Stomach (tissue), 19 donors: ENCODE measurements at places on chromosomes 6 and 20. TPM values are rescaled to one million over a fixed set of nuclear protein-coding genes. Genes with fewer than 3 reads are reported as not detected.

VPS16 gene
- total RNA-seq: 20.6 TPM

SCUBE3 gene
- total RNA-seq: 0.45 TPM

- peak overlapping the region; percentile 72 for H3K4me3 ChIP-seq
- H3K27ac ChIP-seq: peak overlapping the region; percentile 90
- H3K27me3 ChIP-seq: no peaks in the 10 kb centered on the region
- H3K4me1 ChIP-seq: peaks cover 32% of the 10 kb centered on the region
- H3K36me3 ChIP-seq: no peaks in the 10 kb centered on the region
- peak; percentile 94 for DNase-seq
Measured at GRCh38 chr6:131949909-131950766, 1.0 kb downstream of the CCN2 start.

GRCh38 chr20:14761903-14762302 lies 424.5 kb upstream of the FLRT3 start:
- H3K27ac ChIP-seq: no peak overlapping the region
- no peak for DNase-seq

CRISP2 gene
- not detected for total RNA-seq

DNA sequence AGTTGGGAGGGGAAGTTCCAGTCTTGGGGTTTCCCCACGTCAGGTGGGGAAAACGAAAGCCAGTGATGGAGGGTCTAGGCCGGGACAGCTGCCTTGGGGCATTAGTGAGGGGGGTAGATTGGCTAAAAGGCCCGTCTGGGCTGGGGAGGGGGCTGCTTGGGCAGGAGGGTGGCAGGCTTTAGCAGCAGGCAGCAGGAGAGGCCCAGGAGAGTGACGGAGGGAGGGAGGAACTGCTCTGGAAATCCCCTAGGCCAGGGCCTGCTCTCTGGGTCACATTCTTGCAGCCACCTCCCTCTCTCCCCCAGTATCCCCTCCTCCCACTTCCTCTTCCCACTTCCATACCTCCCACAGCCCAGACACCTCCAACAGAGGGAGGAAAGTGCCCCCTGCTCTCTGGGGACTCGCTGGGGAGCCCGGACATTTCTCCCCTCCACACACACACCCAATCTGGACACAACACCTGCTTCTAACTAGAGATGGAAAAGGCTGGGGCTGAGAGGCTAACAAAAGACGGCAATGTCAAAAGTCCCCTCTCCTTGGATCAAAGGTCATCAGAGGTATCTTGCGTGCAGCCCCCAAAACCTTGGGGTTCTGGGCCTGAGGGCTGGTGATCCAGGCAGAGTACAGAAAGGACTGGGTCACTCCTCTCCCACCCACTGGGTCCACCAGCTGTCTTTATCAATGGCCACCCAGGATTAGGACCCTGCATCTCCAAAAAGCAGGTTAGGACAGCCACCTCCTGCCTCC lies 1.8 kb downstream of the NFKBIE start:
- H3K36me3 ChIP-seq: peaks cover 19% of the 10 kb centered on the region
- peak overlapping the region; percentile 80 for H3K27ac ChIP-seq
- no peaks in the 10 kb centered on the region for H3K27me3 ChIP-seq

DNA sequence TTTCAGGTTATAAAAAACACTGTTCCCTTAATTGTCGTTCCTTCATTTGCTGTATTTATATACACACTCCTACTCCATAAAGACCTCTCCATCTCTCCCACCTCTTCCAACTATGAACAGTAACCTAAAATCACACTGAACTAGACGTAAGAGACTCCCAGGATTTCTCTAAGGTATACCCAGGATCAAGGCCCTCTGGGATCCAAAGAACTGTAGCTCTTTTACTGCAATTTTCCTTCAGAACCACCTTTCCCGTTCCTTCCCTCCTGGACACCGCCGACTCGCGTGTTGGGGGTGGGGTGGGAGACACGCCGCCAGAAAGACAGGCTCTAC lies 680 bp downstream of the LATS1 start:
- H3K4me1 ChIP-seq: peaks cover 19% of the 10 kb centered on the region
- H3K4me3 ChIP-seq: peak overlapping the region; percentile 79
- H3K27me3 ChIP-seq: no peaks in the 10 kb centered on the region
- no peaks in the 10 kb centered on the region for H3K36me3 ChIP-seq
- no peak for DNase-seq

- H3K27ac ChIP-seq: peak overlapping the region; percentile 75
- peak overlapping the region; percentile 45 for H3K4me3 ChIP-seq
- no peak for DNase-seq
- H3K27me3 ChIP-seq: no peaks in the 10 kb centered on the region
- H3K4me1 ChIP-seq: peaks cover 20% of the 10 kb centered on the region
Measured at GRCh38 chr20:57749131-57749690, 39.4 kb upstream of the PMEPA1 start.

GRCh38 chr20:24646321-24646720 lies 176.9 kb downstream of the SYNDIG1 start:
- no peak overlapping the region for H3K27ac ChIP-seq
- no peaks in the 10 kb centered on the region for H3K27me3 ChIP-seq
- no peak for DNase-seq
- H3K4me3 ChIP-seq: no peak overlapping the region

DNA sequence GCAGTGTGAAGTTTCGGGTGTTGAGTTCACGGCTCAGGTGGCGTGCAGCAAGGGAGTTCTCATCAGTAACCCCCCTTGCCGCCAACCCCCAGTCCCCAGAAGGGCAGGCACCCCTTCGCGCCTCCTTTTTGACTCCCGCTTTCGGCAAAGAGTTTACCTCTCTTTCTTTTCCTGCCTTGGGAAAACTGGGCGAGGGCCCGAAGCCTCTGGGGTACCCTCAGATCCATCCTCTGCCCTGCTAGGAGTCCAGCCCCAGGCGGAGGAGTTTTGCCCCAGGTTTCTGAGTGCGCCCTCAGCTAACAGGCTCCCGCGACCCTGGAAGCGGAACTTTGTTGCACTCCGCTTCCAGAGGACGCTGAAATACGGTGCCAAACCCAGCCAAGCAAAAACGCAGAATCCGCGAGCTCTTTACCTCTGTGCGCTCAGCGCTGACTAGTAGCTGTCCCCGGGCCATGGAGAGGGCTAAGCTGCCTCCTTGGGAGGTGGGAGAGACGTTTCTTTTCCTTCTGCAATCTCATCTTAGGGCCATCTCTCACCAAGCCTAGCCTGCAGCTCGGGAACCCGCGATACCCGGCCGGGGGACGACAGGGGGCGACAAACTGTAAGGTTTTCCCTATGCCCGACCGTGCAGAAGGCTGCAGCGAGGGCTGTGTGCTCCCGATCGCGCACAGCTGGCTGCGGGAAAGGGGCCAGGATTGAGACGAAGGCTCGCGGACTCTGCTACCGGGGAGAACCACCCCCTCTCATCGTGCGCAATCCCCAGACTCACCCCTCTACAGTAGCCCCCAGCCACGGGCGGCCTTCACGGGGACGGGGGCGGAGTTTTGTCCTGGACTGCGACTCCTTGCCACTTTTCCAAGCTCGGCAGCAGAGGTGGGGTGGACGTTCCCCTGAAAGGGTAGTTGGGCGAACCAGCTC lies 2.7 kb upstream of the PAX1 start:
- no peak for DNase-seq
- H3K27me3 ChIP-seq: peaks cover 91% of the 10 kb centered on the region
- no peaks in the 10 kb centered on the region for H3K36me3 ChIP-seq
- H3K4me1 ChIP-seq: peaks cover 51% of the 10 kb centered on the region
- no peak overlapping the region for H3K4me3 ChIP-seq

GHRH gene
- not detected for total RNA-seq

DNA sequence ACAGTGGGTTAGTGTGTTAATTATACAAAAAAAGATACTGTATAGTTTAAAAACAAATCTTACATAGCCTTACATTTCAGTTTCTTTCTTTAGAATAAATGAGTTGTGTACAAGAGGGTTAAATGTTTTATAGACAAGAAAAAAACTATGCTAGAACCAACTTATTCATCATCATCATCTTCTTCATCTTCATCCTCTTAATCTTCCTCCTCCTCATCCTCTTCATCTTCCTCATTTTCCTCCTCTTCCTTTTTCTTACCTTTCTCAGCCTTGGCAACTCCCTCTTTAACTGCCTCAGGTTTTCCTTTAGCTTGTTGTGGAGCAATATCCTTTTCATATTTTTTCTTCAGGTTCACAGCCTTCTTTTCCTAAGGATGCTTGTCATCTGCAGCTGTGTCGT lies 53.7 kb downstream of the RPS12 start:
- H3K27ac ChIP-seq: no peak overlapping the region
- H3K36me3 ChIP-seq: no peaks in the 10 kb centered on the region
- H3K27me3 ChIP-seq: no peaks in the 10 kb centered on the region
- DNase-seq: no peak
- no peaks in the 10 kb centered on the region for H3K4me1 ChIP-seq
- H3K4me3 ChIP-seq: no peak overlapping the region

EFHC1 gene
- total RNA-seq: 52.7 TPM

GRCh38 chr6:90303039-90303438 lies 6.4 kb upstream of the BACH2 start:
- DNase-seq: no peak
- no peaks in the 10 kb centered on the region for H3K4me1 ChIP-seq
- no peak overlapping the region for H3K27ac ChIP-seq
- H3K36me3 ChIP-seq: no peaks in the 10 kb centered on the region
- H3K27me3 ChIP-seq: peaks cover 12% of the 10 kb centered on the region

- H3K4me3 ChIP-seq: no peak overlapping the region
- H3K27ac ChIP-seq: no peak overlapping the region
- no peak for DNase-seq
- H3K4me1 ChIP-seq: no peaks in the 10 kb centered on the region
Measured at GRCh38 chr6:83303426-83303825, 110.3 kb downstream of the RWDD2A start.

DNA sequence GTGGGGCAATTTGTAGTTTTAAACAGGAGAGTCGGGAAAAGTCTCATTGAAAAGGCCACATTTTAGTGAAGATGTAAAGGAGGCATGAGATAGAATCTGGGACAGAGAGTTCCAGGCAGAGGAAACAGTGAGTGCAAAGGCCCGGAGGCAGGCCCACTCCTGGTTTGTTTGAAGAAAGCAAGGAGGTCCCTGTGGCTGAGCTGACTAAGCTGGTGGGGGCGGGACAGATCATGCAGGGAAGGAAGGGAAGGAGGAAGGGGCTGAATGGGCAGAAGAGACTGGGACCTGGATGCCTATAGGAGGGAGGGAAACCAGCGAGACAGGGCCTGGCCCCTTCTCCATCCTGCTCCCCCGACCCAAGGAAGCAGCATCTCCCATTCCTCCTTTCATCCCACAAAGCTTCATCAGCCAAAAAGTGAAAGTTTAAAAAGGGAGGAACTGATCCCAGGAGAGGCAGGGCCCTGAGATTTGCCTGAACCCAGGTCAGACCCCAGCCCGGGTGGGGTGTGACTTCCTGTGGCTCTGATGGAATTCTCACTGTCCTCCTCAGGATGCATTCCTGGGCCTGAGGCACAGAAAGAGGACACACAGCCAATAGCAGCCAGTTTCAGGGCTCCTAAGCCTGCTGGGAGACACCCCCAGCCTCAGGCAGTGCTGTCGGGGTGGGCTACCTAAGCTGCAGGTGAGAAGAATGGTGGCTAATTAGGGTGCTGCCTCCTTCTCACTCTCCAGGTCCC lies 54.2 kb upstream of the SIRPA start:
- no peak overlapping the region for H3K4me3 ChIP-seq
- H3K36me3 ChIP-seq: no peaks in the 10 kb centered on the region
- H3K27me3 ChIP-seq: peaks cover 9% of the 10 kb centered on the region
- DNase-seq: no peak

DNA sequence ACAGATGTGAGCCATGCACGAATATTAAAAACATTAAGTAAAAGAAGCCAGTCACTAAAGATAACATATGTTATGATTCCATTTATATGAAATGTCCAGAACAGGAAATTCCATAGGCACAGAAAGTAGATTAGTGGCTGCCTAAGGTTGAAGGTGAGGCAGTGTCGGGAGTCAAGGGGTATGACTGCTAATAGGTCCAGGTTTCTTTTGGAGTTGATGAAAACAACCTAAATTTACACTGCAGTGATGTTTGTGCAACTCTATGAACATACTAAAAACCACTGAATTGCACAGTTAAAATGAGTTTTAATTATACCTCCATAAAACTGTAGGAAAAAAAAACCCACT lies 14.4 kb downstream of the SRPK1 start:
- no peak overlapping the region for H3K27ac ChIP-seq
- H3K36me3 ChIP-seq: peaks cover 44% of the 10 kb centered on the region
- H3K4me3 ChIP-seq: no peak overlapping the region
- no peak for DNase-seq

DNA sequence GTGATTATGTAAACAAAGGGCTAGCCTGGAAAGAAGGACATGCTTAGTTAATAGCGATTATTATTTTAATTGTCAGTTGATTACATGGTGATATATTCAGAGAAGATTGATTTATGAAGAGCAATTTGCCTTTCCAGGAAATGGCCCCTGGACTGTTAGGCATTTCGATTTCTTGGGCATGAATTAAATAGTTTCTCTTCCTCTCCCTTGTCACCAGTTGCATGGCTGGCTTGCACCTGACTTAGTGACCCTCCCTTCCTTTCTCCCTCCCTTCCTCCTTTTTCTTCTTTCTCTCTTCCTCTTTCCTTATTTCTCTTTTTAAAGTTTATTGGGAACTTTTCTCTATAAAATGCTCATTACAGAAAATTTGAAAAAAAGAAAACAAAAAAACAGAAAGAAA lies 235.4 kb downstream of the CDC5L start:
- no peaks in the 10 kb centered on the region for H3K36me3 ChIP-seq
- no peak overlapping the region for H3K4me3 ChIP-seq
- no peaks in the 10 kb centered on the region for H3K4me1 ChIP-seq
- H3K27me3 ChIP-seq: no peaks in the 10 kb centered on the region
- no peak overlapping the region for H3K27ac ChIP-seq

PI16 gene
- total RNA-seq: 1.7 TPM

GRCh38 chr6:154251116-154251515 lies 105.5 kb downstream of the IPCEF1 start:
- no peaks in the 10 kb centered on the region for H3K4me1 ChIP-seq
- no peak for DNase-seq
- H3K27ac ChIP-seq: no peak overlapping the region
- H3K27me3 ChIP-seq: no peaks in the 10 kb centered on the region
- no peak overlapping the region for H3K4me3 ChIP-seq

RAET1L gene
- not detected for total RNA-seq

SLC26A8 gene
- not detected for total RNA-seq

DNA sequence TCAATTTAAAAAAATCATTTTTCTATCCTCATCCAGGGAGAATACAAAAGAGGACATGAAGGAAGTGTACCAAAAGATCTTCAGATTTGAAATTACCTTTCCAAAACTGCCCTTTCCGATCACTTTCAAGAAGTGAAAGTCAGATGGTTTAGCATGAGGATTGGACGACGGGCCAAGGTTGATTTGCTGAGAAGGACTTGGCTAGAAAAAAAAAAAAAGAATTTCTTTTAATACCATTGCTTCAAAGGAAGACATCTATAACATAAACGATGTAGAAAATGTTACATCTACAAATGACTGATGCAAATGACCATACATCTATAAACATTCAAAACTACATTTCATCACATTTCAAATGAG lies 120.9 kb upstream of the SLC2A12 start:
- DNase-seq: no peak
- H3K4me3 ChIP-seq: peak overlapping the region; percentile 79
- H3K4me1 ChIP-seq: peaks cover 16% of the 10 kb centered on the region
- H3K27me3 ChIP-seq: no peaks in the 10 kb centered on the region
- no peak overlapping the region for H3K27ac ChIP-seq

STX11 gene
- 11.7 TPM for total RNA-seq
